ENCODE measurements at places on chromosomes 3 and 15. TPM values are rescaled to one million over a fixed set of nuclear protein-coding genes. Genes with fewer than 3 reads are reported as not detected.

DNA sequence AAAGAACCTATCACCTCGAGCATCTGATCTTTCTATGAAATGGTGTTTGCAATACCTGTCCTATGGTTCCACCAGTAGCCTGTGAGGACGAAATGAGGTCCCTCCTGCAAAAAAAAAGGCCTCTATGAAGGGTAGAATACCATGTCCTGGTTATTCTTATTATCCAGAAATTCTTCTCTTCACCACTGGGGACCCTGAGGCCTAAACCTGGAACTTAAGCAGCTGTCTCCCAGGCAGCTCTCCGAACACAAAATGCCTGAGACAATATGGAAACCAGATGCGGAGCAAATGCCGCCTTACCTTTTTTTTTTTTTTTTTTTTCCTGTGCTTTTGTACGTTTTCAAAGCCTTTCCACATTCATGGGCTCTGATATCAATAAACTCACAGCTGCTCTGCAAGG is 62.1 kb upstream of the WNT5A start:
- DNase-seq = peak; percentile 85

DNA sequence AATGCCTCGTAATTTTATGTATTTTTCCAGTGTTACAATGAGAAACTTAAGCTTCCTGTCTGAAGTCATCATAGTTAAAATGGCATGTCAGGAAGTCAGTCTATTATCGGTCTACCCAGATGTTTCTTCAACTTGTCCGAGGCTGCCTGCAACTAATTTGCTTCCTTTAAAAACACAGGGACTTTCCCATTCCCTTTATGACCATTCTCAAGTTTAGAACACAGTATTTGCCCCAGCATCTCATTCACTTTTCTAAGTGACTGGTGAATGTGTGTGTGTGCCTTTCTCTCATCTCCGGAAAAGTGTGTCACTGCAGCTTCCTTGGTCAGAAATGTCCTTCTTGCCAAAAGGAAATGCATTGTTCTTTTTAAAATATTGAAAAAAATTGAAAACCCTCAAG is 466.6 kb downstream of the RAP2B start:
- DNase-seq = peak; percentile 42

- DNase-seq = no peak
These were observed 30.1 kb upstream of the NEO1 start for GRCh38 chr15:73022161-73022560.

- DNase-seq = peak; percentile 73
These were observed 46.8 kb downstream of the MYO5A start for GRCh38 chr15:52481915-52482314.

DNA sequence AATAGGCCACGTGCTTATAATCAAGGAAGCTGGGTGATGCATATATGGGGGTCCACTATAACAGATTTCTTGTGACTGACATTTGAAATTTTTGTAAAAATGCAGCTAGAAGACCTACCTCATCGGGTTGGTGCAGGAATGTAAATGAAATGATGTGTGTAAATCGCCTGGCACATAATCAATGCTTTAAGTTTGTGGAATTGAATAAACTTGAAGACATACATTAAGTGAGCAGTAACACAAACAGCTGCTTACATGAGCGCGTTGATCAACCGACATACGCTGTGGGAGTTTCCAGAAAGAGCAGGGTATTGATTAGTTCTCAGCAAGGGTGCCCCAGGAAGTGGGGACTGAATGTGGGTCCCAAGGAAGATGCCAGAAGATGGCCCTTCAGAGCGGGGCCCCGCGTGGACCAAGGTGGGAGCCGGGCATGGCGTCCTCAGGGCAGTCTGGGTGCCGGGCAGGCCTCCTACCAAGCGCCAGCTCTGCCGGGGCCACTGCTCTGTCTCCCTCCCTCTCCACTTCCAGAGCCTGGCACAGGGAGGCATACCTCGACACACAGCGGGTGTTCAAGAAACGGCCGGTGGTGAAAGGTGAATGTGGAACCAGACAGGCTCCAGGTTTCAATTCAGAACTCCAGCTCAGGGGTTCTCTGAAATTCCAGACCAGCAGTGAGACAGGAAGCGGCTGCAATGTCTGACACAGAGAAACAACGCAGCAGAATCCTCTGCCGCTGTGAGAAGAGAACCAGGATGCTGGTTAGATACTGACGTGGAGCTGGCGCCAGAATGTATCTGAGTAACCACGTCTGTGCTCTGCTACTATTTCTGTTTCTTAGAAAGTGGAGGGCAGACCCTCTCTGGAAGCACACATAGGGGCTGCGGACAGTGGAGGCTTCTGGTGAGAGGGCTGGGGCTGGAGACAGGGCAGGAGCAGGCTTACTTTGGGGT is 12.6 kb downstream of the BFSP2 start:
- DNase-seq = peak; percentile 52

Gene CHRNB4
- polyA plus RNA-seq = 1.3 TPM
